ENCODE measurements at places on chromosomes 3 and 15. TPM values are rescaled to one million over a fixed set of nuclear protein-coding genes. Genes with fewer than 3 reads are reported as not detected.

KIF7 gene
- total RNA-seq = 7.9 TPM

C3orf62 gene
- total RNA-seq = 1.5 TPM

C15orf39 gene
- total RNA-seq = 13.2 TPM

FEZF2 gene
- total RNA-seq = not detected

GPR87 gene
- not detected for total RNA-seq

SLC12A1 gene
- 0.13 TPM for total RNA-seq

NR1D2 gene
- total RNA-seq = 8.8 TPM

CDCP1 gene
- total RNA-seq = 19.2 TPM

HIGD1A gene
- total RNA-seq = 78.2 TPM

COL8A1 gene
- 40.2 TPM for total RNA-seq

CPA3 gene
- not detected for total RNA-seq

CCDC39 gene
- not detected for total RNA-seq

MKRN2OS gene
- total RNA-seq = not detected

GLT8D1 gene
- 88.7 TPM for total RNA-seq

SOX14 gene
- not detected for total RNA-seq

UPK1B gene
- total RNA-seq = not detected

SPATA12 gene
- total RNA-seq = not detected

TLR9 gene
- total RNA-seq = not detected

ARGFX gene
- not detected for total RNA-seq

CGNL1 gene
- total RNA-seq = 0.39 TPM

IGF2BP2 gene
- total RNA-seq = 50.7 TPM

CCDC80 gene
- 48.7 TPM for total RNA-seq

SLC22A14 gene
- total RNA-seq = not detected
